ENCODE measurements at places on chromosomes 5 and 9.
A peak's percentile ranks its signal among the peaks of the same experiment; 100 is the strongest.

GRCh38 chr5:88820581-88820980 lies 62.4 kb downstream of the MEF2C start:
- no peak for DNase-seq

- DNase-seq, result no peak
Observed at GRCh38 chr9:122936464-122936863, 4.4 kb upstream of the RABGAP1 start.

DNA sequence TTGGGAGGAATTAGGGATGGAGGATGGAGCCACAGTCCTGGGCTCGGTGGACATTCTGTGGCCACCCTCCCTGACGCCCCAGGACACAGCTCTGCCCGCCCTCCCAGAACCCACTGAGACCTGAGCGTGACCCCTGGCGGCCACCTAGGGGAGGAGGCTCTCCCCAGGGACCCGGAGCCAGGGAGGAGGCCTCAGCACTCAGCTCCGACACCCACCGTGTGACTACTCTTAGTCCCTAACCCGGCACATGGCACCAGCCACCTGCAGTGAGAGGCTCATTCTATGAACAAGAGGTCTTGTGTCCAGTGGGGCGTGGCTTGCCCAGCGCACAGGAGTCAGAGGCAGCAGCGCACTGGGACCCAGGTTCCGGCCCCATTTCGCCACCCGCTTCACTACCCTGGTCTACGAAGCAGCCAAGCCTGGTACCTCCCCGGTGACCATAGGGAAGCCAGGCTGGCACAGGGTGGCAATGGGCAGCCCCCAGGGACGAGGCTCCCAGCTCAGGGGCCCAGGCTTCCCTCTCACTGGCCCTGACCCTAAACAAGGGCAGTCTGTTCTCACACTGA lies 10.2 kb downstream of the SARDH start:
- no peak for DNase-seq

DNA sequence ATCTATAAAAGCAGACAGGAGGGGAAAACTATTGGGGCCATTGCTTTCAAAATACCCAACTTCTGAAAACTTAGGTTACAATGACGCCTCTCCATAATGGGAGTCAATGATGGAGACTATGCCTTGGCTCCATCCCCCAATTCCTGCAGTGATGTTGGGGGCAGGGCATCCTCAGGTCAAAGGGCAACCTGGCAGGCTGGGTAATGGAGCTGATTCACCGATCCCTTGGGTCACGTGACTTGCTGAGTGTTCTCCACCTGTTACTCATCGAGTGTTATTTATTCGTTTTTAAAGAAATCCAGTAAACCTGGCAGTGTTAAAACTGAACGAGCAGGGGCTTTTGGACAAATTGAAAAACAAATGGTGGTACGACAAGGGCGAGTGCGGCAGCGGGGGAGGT lies 244.4 kb downstream of the FAM114A2 start:
- DNase-seq, result no peak

GRCh38 chr5:107874795-107875194 lies 204.1 kb upstream of the EFNA5 start:
- DNase-seq, result no peak

DNA sequence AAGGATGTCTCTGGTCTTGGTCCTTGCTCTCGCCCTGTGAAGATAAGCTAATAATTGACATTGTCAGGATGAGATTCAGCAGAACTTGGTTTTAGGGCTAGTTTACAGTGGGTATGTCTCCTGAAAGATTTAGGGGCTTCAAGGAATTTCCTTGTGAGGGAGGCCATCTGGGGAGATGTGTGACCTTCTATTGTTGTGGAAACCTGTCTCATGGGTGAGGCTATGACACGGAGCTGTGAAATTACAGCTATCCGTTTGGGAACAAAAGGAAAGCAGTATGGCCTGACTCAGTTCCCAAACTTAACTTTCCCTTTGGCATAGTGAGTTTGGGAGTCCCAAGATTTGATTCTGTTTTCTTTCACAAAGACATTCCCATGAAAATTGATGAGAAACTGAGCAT lies 142.0 kb downstream of the PARP8 start:
- no peak for DNase-seq

GRCh38 chr9:86072394-86072877 lies 26.9 kb downstream of the GOLM1 start:
- no peak for DNase-seq

DNA sequence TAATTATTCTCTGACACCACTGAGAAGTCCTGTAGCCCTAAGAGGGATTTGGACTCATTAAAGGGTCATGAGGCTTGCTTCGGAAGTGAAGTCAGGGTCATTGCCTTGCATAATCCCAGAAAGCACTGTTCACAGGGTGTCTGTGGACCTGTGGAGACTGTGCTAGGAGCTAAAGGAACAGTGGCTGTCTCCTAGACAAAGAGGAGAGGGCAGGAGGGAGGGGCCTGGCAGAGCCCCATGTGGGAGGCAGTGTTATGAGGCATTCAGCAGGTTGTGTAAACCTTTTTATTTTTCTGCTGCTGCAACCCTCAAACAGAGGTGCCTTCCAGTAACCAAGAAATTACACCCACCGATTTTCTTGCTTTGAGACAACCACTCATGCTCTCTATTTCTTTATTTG lies 3.3 kb downstream of the TMEM174 start:
- DNase-seq, result no peak

- peak; percentile 41 for DNase-seq
Observed at GRCh38 chr5:149834246-149834855, 104.2 kb downstream of the PPARGC1B start.

DNA sequence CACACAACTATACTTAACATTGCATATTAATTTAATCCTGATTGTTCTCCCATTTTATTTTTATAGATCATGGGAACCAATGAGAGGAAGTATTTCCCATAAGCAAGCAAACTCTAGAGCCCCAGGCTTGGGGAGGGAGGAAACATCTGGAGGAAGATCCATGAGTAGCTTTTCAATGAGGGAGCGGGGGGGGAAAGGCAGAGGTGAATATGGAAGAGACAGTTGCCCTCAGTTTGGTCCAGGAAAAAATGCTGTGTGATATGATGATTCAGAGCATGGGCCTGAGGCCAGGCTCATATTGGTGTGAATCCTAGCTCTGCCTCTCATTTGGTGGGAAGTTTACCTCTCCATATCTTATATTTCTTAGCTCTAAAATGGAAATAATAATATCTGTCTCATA lies 42.2 kb upstream of the ALDOB start:
- no peak for DNase-seq

DNA sequence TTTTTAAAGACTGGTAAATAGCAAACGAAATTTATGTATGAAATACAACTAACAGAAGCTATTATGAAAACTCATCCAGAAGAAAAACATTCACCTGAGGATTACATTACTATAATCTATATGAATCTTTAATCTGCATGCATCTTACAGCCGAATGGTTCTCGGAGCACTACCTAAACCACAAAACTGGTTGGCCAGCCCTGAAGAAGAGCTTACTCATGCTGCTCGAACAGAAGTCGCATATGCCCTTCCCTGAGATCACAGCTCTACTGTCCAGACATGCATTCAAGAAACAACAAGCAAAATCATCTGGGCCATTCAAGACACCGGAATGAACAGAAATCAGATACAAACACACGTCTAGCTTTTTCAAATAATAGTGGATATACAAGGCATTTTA lies 931.0 kb upstream of the DMAC1 start:
- DNase-seq, result no peak

All from BJ (cell line).